Stimulated activated CD8-positive, alpha-beta memory T cell treated with anti-CD3 and anti-CD28 coated beads, Interleukin-7, amount 100 ng/mL, for 1 hour (primary cell): ENCODE measurements at places on chromosomes 6 and 20.
A peak's percentile ranks its signal among the peaks of the same experiment; 100 is the strongest.

GRCh38 chr20:31861385-31862156, 8.8 kb downstream of the DUSP15 start:
- peak; percentile 32 for DNase-seq

GRCh38 chr20:2236256-2236655, 59.5 kb upstream of the TGM3 start:
- no peak for DNase-seq

DNA sequence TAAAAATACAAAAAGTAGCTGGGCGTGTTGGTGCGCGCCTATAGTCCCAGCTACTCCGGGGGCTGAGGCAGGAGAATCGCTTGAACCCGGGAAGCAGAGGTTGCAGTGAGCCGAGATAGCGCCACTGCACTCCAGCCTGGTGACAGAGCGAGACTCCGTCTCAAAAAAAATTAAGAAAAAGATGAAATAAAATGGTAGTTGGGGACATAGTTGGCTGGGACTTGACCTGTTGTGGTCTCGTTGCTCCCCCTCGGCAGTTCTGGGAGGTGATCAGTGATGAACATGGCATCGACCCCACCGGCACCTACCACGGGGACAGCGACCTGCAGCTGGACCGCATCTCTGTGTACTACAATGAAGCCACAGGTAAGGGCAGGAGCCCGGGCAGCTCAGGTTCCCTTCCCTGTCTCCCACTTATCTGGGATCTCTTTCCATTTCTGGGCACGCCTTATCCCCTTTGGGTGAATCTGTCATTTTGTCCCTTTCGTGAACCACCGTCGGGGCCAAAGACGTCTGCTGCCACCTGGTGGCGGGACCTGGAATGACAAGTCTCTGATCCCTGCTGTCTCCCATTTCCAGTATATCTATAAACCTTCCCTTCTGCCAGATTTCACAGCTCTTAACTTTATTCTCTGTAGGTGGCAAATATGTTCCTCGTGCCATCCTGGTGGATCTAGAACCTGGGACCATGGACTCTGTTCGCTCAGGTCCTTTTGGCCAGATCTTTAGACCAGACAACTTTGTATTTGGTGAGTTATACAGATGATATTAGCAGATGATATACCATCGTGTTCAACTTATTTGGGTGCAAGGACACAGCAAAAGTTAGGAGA, 2.3 kb downstream of the TUBB start:
- peak; percentile 72 for DNase-seq

- no peak for DNase-seq
These were observed 11.8 kb upstream of the SMLR1 start for GRCh38 chr6:130815200-130816071.

- DNase-seq, result no peak
These were observed 16.8 kb upstream of the ADTRP start for GRCh38 chr6:11795403-11795802.

DNA sequence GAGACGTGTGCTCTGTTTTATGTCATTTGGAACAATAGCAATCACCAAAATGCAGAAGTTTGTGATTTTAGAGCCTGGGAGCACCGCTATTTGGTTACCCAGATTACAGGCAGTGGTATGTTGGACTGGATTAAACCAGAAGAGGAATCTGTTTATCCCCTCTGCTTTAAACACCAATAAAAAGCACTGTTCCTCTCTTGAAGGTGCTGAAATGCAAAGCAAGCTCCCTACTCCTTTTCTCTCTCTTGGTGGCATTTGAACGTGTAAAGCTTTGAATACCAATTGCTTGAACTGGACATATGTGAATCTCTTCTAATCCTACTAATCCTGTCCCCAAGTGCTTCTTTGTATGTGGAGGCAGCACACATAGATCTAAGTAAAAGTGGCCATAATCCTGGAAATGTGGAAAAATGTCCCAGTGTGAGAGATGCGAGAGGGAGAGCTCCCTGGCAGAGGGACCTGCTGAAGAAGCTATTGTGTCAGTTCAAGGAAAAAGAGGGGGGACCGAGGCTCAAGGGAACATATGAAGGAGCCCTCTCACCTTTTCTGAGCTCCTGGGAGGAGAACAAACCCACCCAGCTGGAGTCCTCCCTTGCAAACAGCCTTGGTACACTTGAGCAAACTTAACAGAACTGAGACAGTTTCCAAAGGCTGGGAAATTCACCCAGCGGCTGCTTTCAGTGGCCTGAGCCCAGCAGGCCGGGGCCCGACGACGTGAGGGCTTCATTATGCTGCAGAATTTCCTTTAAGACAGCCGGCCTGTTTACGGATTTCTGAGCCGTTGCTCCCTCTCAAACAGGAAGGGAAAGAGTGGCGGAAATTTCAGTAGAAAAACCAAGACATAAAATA, 18.8 kb upstream of the OLIG3 start:
- no peak for DNase-seq

- DNase-seq, result no peak
These were observed 94.5 kb upstream of the TRAF3IP2 start for GRCh38 chr6:111700135-111700690.

GRCh38 chr20:29297411-29298270, 1959.8 kb upstream of the DEFB115 start:
- DNase-seq, result no peak

- no peak for DNase-seq
These were observed 22.9 kb downstream of the CNKSR3 start for GRCh38 chr6:154487367-154488247.

DNA sequence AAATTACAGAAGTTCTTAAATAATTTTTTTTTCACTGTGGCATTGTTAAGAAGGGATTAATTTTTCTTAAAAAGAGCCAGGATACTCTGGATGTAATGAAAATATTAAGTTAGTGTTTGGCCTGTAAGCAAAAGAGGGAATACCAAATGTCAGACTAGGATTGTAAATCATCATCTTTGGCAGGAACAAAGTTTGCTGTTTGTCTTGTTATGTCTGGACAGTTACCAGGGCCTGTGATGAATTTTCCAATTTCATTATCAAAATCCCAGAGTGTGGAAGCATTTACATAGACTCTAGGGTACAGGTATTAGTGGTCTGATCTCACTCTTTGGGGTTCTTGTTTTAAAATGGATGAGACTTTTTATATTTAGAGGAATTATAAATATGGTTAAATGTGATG, 26.1 kb downstream of the CEP57L1 start:
- no peak for DNase-seq

DNA sequence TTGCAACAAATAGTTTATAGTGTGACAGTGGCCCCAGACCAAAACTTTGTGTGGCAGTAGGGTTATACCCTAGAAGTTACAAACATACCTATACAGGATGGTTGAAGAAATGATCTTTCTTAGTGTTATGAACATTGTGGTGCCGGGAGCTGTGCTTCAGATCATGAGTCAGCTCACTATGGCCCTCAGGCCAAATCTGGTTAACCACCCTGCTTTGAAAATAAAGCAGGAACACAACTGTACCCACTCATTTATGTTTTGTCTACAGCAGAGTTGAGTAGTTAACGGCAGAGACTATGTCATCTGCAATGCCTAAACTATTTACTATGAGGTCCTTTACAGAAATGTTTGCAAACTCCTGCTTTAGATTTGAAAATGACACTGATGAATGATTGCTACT, 24.3 kb downstream of the AKAP7 start:
- no peak for DNase-seq

DNA sequence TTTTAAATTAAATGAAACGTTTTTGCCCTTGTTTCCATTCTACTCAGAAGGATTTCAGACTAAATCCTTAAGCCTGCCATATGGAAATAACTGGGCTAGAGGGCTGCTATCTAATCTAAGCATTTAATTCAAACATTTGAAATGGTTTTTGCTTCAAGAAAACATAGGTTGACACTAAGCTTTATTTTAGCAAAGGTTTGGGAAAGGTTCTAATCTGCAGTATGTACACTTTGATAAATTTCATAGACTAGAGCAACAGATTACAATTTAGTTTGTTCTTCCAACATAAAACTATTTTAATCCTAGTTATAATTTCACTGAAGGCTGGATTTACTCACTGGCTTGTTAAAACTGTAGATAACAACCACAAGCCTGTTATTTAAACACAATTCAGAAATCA, 72.1 kb downstream of the TMEM200A start:
- no peak for DNase-seq

DNA sequence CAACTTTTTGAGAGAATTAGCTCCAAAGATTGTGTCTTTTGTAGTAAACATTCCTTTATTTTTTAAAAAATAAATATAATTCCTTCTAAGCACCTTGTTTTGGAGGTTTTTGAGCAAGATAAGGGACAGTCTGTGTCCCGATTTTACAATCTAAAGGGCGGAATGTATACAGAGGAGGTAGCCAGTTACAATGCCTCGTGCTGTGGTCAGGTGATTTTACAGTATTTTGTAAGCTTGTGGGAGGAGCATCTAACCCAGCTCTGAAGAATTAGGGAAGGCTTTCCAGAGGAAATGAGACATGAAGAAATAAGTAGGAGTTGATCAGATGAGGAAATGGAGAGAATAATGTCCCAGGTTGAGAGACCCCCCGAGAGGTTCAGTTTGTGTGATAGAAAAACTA, 1.3 kb downstream of the HINT3 start:
- DNase-seq, result no peak

- no peak for DNase-seq
These were observed 94.2 kb downstream of the FOXC1 start for GRCh38 chr6:1703923-1704322.

DNA sequence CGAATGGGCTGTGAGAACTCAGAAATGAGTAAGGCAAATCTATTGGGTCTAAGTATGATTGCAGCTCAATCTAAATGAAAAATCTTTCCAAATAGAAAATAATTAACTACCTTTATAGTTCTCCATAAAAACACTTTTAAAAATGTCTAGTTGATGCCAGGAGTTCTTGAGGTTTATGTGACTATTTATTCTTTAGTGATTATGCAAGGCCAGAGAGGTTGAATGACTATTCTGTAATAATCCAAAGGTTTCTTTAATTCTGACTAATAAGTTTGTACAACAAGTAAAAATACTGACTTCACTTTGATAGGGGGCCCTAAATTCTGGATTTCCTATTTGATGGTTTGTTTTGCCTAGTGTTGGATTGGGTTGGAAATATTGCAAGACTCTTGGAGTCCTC, 461.2 kb downstream of the EPM2A start:
- DNase-seq, result no peak

DNA sequence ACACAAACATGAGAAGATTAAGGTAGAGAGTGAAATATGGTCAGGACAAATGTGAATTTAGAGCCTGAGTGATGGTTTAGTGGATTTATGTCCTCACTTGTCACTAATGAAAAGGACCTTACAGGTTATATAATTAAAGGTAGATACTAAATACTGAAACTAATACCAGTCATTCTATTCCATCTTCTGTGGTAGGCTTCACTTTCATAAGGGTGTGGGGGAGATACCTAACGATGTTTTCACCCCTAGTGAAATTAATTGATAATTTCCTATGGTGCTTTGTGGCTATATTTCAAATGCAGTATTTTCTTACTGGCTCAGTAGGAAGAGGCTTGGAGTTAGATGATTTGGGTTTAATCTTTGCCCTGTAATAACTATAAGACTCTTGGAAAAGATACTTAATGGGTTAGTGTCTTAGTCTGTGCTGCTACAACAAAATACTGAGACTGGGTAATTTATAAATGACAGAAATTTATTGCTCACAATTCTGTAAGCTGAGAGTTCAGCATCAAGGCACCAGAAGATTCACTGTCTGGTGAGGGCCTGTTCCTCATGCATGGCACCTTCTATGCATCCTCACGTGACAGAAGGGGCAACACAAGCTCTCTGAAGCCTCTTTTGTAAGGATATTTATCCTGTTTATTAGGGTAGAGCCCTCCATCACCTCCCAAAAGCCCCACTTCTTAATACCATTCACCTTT, 21.3 kb downstream of the RNF217 start:
- no peak for DNase-seq

DNA sequence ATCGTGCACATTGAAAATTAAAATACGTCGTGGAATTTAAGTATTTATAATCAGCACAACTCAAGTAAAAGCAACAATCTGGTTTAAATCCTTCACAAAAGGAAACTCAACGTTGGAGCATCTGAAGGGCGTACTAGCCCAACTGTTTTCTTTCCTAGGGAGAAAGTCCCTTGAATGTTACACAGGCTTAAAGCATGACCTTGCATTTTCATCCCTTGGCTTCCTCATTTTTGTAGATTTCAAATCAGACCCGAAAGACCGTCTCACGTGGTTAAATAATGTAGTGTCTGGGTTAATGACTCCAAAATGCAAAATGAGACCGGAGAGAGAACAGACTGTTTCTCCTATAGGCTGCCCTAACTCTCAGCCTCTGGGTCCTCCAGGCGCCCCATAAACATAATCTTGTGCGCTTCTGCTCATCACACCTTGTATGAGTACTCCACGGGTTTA, 249.2 kb upstream of the RREB1 start:
- DNase-seq, result no peak

DNA sequence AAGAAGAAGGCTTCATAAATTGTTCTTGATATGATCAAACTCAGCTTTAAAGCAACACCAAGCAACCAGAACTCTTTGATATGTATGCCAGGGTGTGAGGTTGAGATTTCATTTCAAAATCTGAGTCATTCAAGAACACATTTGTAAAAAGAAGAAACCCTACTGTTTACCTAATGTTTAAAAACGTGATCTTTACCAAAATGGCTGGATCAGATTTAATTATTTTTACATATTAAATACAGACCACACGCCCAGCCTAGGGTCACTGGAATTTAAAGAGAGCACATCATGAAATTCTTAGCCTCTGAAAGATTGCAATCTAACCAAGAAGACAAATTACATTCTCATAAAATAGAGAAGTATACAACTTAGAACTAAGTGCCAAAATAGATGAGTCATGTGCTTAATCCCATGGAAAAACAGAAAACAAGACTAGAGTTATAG, 206.8 kb upstream of the SMLR1 start:
- no peak for DNase-seq

DNA sequence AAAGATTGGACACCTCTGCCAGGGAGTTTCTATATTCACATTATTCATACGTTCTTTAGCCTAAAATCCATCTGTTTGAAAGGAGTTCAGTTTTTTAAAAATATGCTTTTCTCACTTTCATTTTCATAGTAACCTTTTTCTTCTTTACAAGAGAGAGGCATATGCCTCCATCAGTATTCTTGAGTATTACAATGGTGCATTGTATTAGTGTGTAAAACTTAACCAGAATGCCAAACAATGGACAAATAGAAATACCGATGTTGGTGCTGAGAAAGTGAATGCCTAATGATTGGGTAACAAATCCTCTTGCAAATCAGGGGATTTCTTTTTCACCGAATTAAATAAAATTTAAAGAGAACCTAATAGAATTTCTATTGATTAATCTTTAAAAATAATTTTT, 163.2 kb upstream of the LAMA2 start:
- DNase-seq, result no peak

GRCh38 chr6:138540468-138540867, 41.2 kb upstream of the NHSL1 start:
- DNase-seq, result no peak

DNA sequence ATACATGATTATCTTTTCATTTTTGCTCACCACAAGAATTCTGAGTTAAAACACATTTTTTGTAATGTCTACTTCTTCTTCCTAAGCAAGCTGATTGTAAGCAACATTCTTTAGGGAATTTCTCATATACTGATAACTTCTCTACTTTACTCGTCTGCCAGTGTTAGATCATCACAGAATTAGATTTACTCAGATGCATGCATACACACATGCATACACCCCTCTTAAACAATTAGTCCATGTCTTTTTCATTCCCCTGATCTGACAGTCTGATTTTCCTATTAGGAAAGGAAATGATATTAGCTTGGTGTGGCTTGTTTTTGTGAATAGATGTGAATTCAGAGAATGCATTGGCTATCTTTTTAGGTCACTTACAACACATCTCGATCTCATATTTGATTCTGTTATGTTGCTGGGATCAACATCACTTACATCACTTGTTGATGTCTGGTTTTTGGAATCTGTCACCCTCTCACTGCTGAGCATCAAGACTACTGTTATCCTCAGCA, 91.4 kb downstream of the FIG4 start:
- DNase-seq, result no peak

- DNase-seq, result peak; percentile 10
These were observed 148.0 kb downstream of the TMEM200A start for GRCh38 chr6:130513770-130514169.
